H4 (cell line): ENCODE measurements at places on chromosomes 6 and 20.
A peak's percentile ranks its signal among the peaks of the same experiment; 100 is the strongest.

DNA sequence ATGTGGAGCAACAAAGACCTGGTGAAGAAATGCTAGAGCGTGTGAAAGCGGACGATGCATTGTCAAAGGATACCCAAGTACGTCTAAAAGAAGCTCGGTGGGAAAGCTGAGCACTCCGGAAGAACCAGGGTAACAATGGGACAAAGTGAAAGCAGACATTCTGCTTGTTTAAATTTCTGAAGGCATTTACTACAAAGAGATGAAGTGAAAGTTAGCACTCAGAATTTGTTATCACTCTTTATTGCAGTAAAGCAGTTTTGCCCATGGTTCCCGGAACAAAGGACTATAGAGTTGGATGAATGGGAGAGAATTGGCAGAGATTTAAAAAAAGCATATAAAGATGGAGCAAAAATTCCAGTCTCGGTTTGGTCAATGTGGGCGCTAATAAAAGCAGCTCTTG lies 12.8 kb upstream of the IRAK1BP1 start:
- no peak for DNase-seq

- no peak for DNase-seq
These were observed 586.5 kb upstream of the EPHA7 start for GRCh38 chr6:94005835-94006234.

DNA sequence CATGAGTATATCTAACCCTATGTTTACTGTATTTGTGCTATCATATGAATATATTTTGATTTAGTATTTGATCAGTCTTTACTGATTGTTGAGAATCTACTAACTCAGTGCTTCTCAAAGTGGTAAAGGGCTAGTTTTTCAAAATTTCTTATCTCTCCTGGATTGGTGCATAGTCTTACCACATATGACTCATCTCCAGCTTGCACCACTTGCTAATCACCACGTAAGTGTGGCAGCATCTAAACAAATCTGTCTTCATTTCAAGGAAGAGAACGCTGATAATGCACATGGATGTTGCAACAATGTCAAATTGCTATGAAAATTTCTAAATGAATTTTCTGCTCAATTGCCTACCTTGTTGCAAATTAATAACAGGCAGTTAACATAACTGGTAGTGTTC lies 299.5 kb downstream of the PAX1 start:
- DNase-seq: no peak

DNA sequence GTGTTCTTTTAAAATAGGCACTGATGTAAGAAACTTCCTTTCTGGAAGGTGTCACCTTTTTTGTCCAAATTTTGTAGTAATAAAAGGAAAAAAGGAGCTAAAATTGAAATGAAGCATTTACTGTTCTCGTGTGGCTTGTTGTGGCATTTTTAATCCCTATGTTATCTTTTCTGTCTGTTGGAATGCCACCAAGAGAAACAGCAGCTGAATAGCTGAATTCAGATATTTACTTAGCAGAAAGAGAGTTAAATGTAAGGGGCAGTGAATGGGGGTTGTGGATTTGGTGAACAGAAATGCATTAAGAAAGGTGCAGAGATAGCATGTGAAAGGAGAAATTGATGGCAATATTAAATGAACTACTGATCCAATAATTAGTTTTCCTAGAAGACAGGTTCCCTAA lies 573.6 kb upstream of the EPHA7 start:
- DNase-seq: no peak

DNA sequence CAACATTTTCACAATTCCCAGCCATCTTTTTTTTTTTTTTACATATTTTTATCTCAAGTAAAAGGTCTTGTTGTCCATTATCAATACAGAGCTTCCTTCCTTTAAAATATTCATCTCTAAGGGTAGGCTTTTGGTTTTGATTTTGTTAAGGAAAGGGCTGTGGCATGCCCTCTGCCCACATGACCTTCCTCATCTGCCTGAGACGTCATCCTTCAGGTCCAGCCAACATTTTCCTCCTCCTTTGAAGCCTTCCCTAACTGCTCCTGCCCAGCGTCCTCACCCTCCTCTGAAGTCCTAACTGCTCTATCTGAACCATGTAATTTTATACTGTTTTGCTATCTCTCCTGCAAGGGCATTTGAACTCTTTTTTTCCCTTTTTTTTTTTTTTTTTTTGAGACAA lies 73.9 kb upstream of the TGM3 start:
- no peak for DNase-seq

DNA sequence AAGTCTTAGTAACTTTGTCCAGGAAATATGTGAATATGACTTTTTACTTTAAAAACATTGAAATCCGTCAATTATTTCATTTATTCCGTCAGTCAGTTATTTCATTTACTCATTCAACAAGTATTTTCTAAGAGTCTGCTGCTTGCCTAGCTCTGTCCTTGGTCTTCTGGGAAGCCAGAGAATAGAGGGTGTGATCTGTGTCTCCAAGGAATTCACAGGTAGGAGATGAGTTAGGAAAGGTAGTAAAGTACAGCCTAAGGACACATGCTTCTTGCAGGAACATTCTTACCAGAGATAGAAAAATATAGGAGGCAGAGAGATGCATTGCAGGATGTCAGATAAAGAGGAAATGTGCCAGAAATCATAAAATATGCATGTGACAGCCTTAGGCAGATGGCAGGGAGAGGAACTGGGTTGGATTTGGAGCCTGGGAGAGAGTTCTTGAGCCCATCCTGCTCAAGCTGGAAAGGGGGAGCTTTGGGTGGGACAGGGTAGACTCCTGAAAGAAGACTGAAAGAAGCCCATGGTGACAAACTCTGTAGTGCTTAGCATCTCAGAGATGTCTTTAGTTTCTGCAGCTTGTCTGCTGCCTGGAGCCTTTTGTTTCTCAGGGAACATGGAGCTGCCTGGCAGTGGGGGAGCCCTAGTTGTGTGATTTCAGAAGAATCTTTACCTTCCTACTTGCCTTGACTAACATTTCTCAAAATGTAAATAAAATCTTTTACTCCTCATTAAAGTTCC lies 3.5 kb downstream of the SH3BGRL2 start:
- DNase-seq: no peak

DNA sequence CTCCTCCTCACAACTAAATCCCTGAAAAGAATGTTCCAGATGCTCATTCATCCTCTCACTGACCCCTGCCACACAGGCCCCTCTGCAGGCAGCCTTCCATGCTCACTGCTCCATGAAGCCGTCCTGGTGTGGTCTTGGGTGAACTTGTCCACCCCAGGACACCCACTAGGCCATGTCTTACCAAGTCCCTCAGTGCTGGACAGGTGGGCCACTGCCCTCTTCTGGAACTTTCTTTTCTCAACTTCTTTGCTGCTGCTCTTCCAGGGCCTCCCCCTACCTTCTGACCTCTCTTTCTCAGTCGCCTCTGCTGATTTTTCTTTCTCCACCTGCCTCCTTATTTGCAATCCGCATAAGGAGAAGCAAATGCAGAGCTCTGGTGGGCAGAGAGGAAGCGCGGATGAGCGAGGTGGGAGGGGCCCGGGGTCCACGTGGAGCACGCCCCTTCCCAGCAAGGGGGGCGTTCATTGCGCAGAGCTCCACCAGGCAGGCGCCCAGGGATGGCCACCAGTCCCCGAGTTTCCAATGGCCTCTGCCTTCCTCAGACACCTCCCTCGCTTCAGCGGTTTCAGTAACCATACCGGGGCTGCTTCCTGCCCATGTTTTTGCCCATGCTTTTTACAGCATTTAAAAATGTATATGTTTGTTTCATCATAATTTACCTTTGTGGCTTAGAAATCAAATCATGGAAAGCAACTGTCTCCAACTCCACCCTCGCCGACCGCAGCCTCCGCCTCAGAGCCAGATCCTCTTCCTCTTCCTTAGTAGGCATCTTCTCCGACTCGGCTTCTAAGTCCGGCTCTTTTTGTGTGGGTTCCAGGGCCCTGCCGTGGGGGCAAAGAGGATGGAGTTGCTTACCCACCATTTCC lies 129.6 kb downstream of the ZDHHC14 start:
- DNase-seq: no peak

GRCh38 chr6:151765444-151765886 lies 42.0 kb upstream of the ESR1 start:
- peak; percentile 42 for DNase-seq

- DNase-seq: no peak
These were observed 105.4 kb upstream of the AKIRIN2 start for GRCh38 chr6:87807475-87807874.

GRCh38 chr6:25889877-25890853 lies 16.1 kb upstream of the SLC17A3 start:
- peak; percentile 43 for DNase-seq

DNA sequence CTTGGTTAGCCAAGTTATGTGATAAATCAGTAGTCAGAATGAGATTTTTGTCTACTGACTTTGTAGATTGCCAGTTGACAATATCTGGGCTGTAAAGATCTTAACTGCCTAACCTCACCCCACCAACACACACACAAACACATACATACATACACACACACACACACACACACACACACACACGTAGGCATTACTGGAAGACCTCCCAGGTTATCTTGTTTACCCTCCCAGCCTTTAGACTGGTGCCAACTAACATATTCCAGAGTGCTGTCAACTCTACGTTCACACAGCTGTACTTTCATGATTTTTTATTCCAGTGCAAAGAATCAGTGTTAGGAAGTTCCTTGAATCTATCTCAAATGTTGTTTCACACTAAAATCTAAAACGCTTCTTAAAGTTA lies 38.9 kb downstream of the BMP5 start:
- peak; percentile 50 for DNase-seq

- no peak for DNase-seq
These were observed 3.8 kb upstream of the EEF1A2 start for GRCh38 chr20:63502671-63503172.

GRCh38 chr6:10640412-10640811 lies 54.0 kb downstream of the C6orf52 start:
- no peak for DNase-seq

DNA sequence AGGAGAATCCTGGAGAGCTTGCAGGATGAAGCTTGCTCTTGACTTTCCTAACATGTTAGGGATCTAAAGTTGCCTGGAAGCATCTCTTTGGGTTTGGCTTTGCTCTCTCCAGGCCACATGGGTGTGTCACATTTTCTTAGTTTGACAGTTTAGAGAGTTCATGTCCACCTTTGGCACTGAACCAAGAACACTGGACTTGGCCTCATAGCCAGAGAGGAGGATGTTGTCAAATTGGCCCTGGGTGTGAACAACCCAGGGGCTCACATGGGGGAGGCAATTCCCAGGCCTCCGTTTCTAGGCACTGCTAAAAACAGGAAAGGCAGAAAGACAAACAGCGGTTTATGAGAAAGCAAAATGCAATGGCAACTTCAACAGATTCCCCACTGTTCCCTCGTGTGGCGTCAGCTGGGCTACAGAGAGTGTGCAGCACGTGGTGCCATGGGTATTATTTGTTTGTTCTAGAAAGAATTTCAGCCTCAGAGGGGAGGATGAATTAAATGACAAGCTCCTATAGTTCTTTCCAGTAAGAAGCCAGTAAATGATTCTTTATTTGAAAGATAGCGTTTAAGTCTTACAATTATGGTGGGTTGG lies 93.9 kb downstream of the CLIC5 start:
- DNase-seq: no peak

DNA sequence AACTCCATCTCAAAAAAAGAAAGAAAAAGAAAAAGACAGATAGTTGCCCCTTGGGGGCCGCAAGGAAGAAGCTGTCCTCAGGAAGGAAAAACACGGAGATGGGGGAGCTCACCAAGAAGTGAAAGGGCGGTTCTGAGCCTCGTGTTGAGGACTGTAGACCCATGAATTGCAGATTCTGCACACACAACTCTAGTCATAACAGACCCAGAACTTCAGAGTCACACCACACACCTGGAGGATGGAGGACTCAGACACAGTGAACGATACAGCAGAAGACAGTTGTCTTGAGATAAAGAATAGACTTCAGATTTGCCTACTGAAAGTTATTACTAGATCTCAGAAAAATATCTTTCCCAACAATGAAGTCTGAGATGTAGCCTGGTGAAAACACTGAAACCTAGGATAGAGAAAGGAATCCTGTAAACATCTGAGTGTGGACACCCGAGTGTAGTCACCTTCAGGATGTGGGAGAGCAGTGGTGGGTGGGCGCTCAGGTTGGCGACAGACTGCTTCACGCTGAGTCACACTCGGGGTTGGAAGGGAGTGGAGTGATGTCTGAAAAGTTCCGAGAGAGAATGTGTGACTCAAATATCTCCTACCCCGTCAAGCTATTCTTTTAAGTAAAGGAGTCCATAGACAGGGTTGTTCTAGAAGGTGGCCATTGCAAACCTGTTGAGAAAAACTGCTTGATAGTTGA lies 88.1 kb downstream of the MAP3K4 start:
- DNase-seq: peak; percentile 16

- no peak for DNase-seq
These were observed 182.5 kb upstream of the JARID2 start for GRCh38 chr6:15063253-15063853.

DNA sequence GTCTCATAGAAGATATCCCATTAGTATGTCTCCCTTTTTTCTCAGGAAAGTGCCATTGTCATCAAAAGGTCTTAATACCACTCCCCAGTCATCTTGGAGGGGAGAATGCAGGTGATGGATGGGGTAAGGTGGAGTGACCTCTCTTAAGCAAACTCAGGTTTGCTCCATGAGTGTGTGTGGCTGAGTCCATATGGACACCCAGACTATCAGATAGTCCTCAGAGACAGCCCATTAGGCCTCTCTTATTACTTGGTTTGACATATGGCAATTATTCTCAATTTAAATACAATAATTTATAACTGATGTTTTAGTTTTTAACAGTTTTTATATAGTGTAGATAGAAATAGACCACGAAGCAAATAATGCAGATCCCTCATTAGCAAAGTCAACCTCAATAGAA lies 23.2 kb downstream of the LAMA4 start:
- no peak for DNase-seq

DNA sequence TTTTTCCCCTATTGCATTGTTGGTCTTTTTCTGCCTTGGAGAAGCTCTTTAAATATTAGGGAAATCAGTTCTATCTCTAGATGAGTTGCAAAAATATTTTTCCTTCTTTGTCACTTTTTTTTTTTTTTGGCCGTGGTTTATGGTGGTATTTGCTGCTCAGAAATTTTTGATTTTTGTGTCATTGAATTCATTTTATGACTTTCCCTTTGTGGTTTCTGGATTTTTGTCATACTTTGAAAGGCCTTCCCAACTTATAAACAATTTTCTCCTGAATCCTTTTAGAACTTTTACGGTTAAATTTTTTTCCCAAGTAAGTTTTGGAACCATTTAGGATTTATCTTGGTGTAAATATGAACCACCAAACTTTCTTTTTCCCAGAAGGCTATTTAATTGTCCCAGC lies 145.6 kb downstream of the GJA10 start:
- DNase-seq: no peak

- no peak for DNase-seq
These were observed 30.2 kb upstream of the GGTLC1 start for GRCh38 chr20:24018796-24019195.

- no peak for DNase-seq
These were observed 3.9 kb downstream of the SLA2 start for GRCh38 chr20:36642136-36642535.

- DNase-seq: no peak
These were observed 33.2 kb downstream of the CLIC5 start for GRCh38 chr6:45982280-45983036.

GRCh38 chr20:36181934-36182603 lies 27.5 kb downstream of the EPB41L1 start:
- DNase-seq: peak; percentile 25

DNA sequence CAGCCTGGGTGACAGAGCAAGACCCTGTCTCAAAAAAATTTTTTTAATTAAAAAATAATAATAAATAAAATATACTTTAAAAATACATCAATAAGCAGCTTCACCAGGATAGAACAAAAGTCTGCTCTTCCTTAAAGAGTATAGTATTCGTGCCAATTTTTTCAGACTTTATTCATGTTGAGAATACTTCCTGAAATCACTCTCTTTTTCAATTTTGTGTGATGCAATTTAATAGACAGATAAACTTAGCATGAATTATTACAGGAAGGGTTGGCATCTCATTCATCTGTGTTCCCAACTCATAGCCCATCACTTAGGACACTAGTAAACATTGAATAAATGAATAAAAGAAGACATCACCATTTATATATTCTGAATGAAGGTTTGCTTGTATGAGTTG lies 52.4 kb downstream of the IPCEF1 start:
- no peak for DNase-seq
